Stimulated activated CD4-positive, alpha-beta T cell treated with anti-CD3 and anti-CD28 coated beads, Interleukin-15, amount 100 ng/mL, for 1 hour (primary cell): ENCODE measurements at places on chromosomes 2 and 18.
A peak's percentile ranks its signal among the peaks of the same experiment; 100 is the strongest.

- DNase-seq, result no peak
Measured at GRCh38 chr2:146814971-146815370, 1029.9 kb upstream of the ACVR2A start.

- no peak for DNase-seq
Measured at GRCh38 chr2:18934886-18935285, 345.5 kb upstream of the NT5C1B start.

DNA sequence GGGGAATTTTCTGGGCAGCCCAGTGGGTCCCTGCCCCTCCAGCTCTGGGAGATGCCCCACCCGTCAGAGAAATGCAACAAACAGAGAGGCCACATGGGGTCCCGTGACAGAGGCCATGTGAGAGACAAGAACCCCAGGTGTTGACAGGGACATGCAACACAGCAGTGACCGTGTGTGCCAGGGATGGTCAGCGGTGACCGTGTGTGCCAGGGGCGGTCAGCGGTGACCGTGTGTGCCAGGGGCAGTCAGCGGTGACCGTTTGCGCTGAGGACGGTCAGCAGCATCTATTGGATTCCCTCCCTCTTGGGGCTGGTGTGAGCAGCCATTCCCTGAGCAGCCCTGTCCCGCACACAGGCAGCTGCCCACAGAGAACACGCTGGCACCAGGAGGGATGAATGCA lies 146.6 kb upstream of the OTOS start:
- DNase-seq, result no peak

- no peak for DNase-seq
Measured at GRCh38 chr2:68824831-68825230, 46.4 kb downstream of the BMP10 start.

GRCh38 chr2:176885661-176886060 lies 326.9 kb upstream of the HNRNPA3 start:
- DNase-seq, result no peak

DNA sequence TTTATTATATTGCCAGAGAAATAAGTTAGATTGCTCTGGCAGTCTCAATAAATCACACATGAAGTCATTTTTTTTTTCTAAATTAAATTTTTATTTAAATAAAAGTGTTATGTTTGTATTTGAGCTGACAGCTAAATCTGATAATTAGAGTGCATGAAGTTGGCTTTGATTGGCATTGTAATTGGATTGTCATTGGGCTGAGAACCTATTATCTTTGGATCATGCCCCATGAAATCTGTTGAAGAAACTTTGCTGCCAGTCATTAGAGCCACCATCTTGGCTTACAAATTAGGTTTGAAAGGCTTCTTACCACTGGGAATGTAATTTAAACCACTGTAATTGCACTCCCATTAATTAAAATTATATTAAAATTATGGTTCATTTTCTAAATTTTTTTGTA lies 507.9 kb upstream of the FANCL start:
- no peak for DNase-seq

GRCh38 chr2:173598525-173598924 lies 243.9 kb downstream of the CDCA7 start:
- DNase-seq, result no peak

GRCh38 chr2:63023444-63023843 lies 27.2 kb upstream of the OTX1 start:
- DNase-seq, result no peak

GRCh38 chr2:229475778-229476177 lies 204.7 kb upstream of the PID1 start:
- no peak for DNase-seq

GRCh38 chr2:180647221-180647620 lies 333.2 kb upstream of the UBE2E3 start:
- DNase-seq, result no peak

DNA sequence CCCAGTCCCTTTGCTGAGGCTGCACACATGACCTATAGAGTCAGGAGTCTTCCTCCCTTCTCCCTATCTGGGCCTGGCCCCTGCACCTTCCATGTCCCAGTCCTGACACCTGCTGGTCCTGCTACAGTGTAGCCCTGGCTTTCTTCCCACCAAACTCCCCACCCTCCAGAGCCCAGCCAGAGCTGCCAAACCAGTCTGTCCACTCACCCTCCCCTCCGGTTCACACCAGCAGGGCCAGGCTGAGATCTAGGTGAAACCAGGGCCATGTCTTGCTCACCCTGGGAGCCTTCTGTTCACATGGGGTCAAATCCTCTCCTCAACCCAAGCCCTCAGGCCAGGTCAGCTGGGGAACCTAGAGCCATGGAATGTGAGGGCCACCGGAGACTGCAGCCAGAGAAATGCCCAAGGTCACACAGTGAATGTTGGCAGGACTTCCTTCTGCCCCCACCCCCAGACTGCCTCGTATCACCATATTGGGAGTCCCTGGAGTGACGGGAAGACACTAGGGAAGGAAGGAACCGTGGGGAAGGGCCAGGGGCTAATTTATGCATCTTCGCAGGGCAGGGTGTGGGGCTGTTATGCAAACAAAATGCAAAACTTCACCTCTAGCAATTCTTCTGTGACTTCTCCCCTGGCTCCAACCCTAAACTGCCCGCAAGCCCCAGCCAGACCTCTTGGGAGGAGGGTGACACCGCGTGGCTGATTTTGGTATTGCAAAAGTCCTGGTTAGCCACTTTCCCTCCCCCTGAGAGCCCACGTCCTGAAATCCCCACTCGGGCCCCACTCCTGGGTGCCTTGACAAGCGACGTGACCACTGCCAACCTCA lies 14.6 kb downstream of the TNS1 start:
- DNase-seq, result peak; percentile 43

DNA sequence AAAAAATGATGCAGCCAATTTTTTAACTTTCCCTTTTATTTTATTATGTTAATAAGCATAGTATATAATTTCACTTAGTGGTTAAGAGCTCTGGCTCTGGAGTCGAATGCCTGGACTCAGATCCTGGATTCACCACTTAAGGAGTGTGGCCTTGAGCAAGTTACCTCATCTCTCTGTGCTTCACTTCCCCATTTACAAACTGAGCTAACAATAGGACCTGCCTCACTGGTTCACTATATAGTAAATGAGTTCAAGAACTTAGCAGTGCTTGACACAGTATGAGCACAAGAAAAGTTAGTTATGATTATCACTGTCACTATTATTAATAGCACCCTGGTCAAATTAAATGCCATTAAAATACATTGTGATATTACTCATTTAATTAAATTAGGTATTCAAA lies 30.6 kb downstream of the SCN3A start:
- DNase-seq, result no peak

- no peak for DNase-seq
Measured at GRCh38 chr2:37080266-37080665, 3.9 kb downstream of the HEATR5B start.

GRCh38 chr2:38682008-38682575 lies 16.2 kb downstream of the GALM start:
- no peak for DNase-seq

- DNase-seq, result no peak
Measured at GRCh38 chr18:9147440-9148202, 11.0 kb downstream of the ANKRD12 start.

DNA sequence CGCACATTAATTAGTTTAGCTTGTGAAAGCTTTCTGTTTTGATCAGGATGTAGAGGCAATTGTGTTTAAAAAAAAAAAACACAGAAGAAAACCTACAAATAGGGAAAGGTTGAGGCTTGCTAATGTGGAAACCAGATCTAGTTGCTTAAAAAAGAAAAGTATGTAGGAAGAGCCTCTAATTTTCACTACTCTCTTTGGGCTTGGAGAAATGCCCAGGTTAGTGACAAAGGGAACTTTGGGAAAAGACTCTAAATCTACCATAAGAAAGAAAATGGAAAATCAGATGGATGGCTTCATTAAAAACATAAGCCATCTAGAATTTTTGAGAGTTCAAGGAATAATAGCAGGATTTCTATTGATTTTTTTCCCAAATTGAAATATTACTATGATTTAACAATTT lies 47.3 kb upstream of the SLC38A11 start:
- no peak for DNase-seq

GRCh38 chr2:12507295-12507694 lies 209.4 kb upstream of the TRIB2 start:
- DNase-seq, result no peak

GRCh38 chr18:39441648-39442047 lies 1876.0 kb upstream of the CELF4 start:
- DNase-seq, result no peak

GRCh38 chr2:18465979-18466378 lies 94.5 kb downstream of the RDH14 start:
- DNase-seq, result no peak

DNA sequence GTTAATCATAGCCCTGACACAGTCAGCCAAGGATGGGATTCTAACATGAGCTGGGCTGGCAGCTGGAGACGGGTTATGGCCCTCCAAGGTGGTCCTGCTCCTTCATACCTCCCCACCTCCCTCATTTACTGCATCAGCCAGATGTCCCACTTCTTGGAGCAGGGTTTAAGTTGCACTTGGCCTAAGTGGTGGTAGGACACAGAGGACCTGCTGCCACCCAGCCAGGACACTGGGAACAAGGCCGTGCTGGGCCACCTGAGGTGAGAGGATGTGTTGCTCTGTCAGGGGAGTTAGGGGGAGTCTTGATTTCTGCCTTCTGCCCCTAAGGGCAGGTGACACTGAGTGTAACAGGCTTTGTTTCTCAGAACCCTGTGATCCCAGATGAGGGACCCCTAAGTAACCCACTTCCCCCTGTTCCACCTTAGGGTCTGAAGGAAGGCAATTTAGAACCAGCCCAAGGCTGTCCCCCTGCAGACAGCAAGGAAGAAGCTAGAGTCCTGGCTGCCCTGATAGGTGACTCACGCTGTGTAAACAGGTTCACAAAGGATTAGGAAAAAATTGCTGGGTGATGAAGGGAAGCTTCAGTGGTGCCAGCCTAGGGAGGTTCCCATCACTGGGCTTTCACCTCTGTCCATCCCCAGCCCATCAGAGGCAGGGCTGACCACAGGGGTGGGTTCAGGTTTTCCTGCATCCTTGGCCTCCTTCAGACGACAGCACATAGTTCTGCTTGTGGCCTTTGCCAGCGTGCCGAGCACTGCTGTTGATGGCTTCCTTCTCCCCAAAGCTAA lies 114.3 kb upstream of the MCFD2 start:
- no peak for DNase-seq

DNA sequence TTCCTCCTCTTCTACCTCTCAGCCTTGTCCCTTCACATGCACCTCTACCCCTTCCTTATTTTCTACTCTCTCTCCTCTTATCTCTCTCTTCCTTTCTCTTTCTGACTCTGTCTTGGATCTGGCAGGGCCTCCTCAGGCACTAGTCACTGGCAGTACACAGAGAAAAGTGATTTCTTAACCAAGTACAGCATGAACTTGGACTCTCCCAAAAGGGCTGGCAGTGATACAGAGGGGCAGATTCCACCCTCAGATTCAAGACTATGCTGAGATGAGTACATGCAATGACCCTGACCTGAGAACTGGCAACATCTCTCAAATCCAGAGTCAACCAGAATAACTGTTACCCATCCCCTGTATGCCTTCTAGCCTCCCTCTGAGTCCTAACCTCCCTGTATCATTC lies 4.3 kb downstream of the AOX1 start:
- DNase-seq, result no peak

- DNase-seq, result no peak
Measured at GRCh38 chr2:95539290-95539689, 52.5 kb upstream of the TRIM43 start.

GRCh38 chr2:30865892-30866681 lies 58.8 kb upstream of the CAPN13 start:
- DNase-seq, result no peak

DNA sequence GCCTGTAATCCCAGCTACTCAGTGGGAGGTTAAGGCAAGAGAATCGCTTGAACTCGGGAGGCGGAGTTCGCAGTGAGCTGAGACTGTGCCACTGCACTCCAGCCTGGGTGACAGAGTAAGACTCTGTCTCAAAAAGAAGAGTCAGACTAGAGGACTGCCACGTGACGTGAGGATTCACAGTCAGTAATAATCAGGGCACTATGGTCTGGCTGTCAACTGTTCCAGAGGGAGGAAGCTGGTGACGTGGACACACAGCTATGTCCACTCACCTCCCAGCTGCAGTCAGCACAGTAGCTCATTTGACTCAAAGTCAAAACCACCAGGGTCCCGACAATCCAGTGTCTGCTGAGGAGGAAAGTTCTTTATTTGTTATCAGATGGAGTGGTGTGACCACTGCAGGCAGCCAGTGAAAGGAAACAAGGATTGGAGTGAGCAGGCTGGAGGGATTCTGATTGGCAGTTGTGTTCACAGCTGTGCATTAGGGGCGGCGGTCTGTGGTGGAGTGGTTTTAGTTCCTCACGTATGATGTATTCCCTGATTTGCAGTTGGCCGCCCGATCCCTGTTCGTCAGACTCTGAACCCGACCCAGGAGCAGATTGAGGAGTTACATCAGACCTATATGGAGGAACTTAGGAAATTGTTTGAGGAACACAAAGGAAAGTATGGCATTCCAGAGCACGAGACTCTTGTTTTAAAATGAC lies 37.9 kb downstream of the MOGAT1 start:
- no peak for DNase-seq

DNA sequence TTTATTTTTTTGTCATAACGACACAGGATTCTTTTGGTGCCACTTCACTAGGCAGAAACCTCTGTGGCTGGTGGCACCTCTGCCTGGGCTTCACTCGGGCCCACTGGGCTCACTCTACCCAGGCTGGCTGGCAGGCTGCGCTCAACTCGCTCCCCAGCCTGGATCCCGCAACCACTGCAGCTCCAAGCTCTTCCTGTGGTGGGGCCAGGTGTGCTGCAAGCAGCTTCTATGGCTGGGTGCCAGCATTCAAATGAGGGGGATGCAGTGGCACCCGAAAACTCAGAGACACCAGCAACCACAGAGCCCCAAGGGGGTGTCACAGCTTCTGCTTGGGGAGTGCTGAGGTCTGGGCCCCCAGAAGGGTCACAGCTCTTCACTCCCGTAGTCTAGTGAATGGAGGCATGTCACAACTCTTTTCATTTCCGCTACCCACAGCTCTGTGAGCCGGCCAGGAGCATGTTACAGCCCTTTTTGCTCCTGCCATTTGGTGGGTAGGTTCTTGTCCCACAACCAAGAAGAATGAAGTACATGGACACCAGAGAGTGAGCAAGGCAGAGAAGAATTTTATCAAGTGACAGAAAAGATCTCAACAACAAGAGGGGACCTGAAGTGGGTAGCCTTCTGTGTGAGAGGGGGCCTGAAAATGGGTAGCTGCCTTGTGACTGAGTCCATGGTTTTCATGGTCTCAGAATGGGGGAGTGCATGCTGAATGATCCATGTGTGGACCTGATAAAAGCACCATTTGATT lies 170.1 kb downstream of the UBR3 start:
- DNase-seq, result no peak

GRCh38 chr2:230657906-230658305 lies 54.7 kb upstream of the CAB39 start:
- DNase-seq, result no peak

DNA sequence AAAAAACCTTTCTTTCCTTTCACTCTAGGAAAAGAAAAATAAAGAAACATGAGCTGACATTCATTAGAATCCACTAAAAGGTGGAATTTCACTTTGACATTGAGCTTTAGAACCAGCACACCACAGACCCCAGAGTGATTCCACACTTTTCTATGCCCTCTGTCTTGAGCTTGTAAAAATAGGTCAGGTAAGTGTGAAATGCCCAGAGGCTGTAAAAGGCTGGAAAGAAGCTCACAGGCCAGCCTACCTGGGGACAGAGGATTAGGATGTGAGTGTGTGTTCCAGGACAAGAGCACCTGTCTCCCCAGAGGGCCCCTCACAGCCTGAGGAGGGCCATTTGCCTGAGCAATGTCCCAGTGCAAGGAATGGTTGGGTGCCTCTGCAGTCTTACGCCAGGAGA lies 56.3 kb upstream of the MYO3B start:
- no peak for DNase-seq
